ENCODE measurements at places on chromosomes 12 and 14. TPM values are rescaled to one million over a fixed set of nuclear protein-coding genes. Genes with fewer than 3 reads are reported as not detected.

DNA sequence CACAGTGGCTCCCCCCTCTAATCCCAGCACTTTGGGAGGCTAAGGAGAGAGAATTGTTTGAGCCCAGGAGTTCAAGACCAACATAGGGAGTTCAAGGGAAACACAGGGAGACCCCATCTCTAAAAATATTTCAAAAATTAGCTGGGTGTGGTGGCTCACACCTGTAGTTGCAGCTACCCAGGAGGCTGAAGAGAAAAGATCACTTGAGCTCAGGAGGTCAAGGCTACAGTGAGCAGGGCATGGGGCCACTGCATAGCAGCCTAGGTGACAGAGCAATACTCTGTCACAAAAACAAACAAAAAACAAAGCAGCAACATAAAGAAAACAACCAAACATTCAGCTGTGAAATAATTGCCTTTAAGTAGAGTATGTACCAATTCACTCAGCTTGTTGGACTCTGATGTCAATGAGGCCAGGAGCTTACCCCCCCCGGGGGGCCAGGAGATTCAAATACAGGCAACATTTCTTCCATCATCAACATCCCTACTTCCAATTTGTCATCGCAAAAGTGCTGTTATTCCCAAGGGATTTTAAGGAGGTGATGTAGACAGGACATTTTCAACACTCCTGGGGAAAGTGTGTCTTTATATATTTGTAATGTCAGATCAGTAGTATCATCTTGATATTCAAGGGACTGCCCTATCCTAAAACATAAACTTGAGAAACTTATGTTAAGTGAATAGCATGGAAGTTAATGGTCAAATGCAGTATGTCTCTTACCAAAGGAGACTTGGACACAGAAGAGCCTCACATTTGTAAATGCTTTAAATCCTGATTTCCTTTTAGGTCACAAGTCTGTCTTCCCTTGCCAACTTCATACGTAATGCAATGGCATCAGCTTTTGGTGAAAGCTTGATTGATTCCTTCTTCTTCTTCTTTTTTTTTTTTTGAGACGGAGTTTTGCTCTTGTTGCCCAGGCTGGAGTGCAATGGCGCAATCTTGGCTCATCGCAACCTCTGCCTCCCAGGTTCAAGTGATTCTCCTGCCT is 40.6 kb upstream of the AEBP2 start:
- H3K4me1 ChIP-seq, result peaks cover 3% of the 10 kb centered on the region
- no peaks in the 10 kb centered on the region for H3K27me3 ChIP-seq
- no peak for DNase-seq
- H3K4me3 ChIP-seq, result no peak overlapping the region

The RASSF9 gene
- total RNA-seq, result not detected

DNA sequence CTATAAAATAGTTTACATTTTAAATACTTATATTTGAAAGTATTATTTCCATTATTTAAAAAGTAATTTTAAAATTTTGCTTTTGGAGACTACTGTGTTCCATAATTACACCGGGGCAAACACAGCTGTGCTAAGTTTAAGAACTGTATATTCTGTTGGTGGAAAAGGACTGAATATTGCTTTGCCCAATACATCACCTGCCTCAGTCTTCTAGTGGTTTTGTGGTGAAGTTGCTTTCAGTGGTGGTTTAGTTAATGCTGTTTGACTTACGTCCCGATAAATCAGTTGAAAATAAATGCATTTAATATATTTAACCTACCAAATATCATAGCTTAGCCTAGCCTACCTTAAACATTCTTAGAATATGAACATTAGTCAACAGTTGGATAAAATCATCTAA is 23.4 kb downstream of the FBXO34 start:
- H3K4me1 ChIP-seq, result peaks cover 38% of the 10 kb centered on the region
- H3K4me3 ChIP-seq, result no peak overlapping the region
- H3K27ac ChIP-seq, result no peak overlapping the region
- no peaks in the 10 kb centered on the region for H3K27me3 ChIP-seq
- H3K36me3 ChIP-seq, result peaks cover 14% of the 10 kb centered on the region

- H3K4me1 ChIP-seq, result no peaks in the 10 kb centered on the region
- no peak overlapping the region for H3K4me3 ChIP-seq
- no peaks in the 10 kb centered on the region for H3K36me3 ChIP-seq
- H3K27ac ChIP-seq, result no peak overlapping the region
- H3K27me3 ChIP-seq, result no peaks in the 10 kb centered on the region
Observed at GRCh38 chr12:88590851-88591250, 10.6 kb upstream of the KITLG start.

- peaks cover 12% of the 10 kb centered on the region for H3K36me3 ChIP-seq
- H3K4me3 ChIP-seq, result peak overlapping the region; percentile 98
- H3K27ac ChIP-seq, result peak overlapping the region; percentile 96
- no peak for DNase-seq
- H3K27me3 ChIP-seq, result peaks cover 5% of the 10 kb centered on the region
Observed at GRCh38 chr14:61761557-61761956, 663 bp upstream of the SNAPC1 start.

DNA sequence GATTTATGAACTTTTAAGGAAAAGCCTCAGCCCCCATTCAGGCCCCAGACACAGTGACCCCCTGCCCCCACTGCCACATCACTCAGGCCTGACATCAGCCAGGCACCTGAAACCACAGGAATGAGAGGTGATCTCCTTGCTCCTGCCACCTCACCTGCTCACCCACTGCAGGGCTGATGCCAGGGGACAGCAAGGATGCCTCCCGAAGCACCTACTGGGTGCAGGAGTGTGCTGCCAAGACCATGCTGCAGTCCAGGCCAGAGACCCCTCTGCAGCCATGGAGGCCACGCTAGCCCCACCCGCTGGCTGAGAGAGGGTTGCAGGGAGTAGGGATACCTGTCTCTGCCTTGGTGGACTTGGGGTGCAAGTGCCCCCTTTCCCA is 18.6 kb upstream of the KRT7 start:
- H3K4me3 ChIP-seq, result no peak overlapping the region
- no peak for DNase-seq
- H3K27ac ChIP-seq, result no peak overlapping the region
- no peaks in the 10 kb centered on the region for H3K36me3 ChIP-seq

DNA sequence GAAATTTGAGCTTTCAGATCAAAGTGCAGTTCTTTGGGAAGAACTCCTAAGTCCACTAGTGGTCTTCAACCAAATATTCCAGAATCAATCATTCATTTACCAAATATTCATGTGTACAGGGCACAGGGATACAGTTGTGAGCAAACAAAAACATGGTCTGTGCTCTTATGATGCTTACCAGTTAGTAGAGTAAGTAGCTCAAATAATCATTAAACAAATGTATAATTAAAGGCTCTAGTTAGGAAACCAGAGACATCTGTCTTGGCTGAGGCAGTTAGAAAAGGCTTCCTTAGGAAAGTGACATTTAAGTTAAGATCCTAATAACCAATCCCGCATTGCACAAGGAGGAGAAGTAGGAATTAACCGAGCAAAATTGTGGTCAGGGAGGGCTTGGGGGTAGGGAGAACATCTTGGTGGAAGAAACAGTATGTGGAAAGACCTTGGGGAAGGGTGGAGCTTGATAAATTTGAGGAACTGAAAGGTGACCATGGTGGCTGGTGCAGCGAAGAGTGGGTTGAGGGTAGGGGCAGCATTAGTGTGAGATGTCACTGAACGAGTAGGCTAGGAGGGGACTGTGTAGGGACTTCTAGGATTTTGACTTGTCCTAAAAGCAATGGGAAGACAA is 40.0 kb downstream of the PEBP1 start:
- no peaks in the 10 kb centered on the region for H3K27me3 ChIP-seq
- H3K27ac ChIP-seq, result no peak overlapping the region
- no peaks in the 10 kb centered on the region for H3K4me1 ChIP-seq
- no peak for DNase-seq
- no peak overlapping the region for H3K4me3 ChIP-seq

DNA sequence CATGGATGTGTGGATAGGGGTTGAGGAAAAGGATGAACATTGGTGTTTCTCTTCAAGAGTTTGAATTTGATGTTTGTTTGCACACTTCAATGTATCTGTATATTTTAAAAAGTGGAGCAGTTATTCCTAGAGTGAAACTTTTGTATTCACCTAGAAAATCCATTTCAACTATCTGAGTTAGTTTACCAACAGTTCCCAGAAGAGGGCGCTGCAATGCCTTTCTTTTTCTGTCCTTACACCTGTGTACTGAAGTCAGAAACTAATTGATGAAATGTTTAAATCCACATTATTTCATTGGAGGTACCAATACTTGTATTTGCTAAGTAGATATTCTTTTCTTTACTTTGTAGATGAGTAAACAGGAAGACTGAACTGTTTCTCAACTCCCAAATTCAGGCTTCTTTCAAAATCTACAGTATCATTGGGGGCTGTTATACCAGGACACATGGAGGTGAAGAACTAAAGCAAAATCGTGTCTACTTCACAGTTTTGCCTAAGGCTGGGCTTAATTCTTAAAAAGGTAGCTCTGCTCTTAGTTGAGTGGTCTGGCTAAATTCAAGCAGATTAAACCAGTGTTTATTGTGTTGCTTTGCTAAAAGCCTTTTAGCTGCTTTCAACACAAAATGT is 26.6 kb upstream of the KLRB1 start:
- H3K4me3 ChIP-seq, result no peak overlapping the region
- peaks cover 38% of the 10 kb centered on the region for H3K36me3 ChIP-seq
- peaks cover 7% of the 10 kb centered on the region for H3K27me3 ChIP-seq
- H3K4me1 ChIP-seq, result peaks cover 50% of the 10 kb centered on the region

The KRT82 gene
- total RNA-seq, result not detected

- peaks cover 13% of the 10 kb centered on the region for H3K4me1 ChIP-seq
- H3K27me3 ChIP-seq, result no peaks in the 10 kb centered on the region
- DNase-seq, result no peak
- no peaks in the 10 kb centered on the region for H3K36me3 ChIP-seq
Observed at GRCh38 chr12:981176-981828, 9.7 kb upstream of the ERC1 start.

DNA sequence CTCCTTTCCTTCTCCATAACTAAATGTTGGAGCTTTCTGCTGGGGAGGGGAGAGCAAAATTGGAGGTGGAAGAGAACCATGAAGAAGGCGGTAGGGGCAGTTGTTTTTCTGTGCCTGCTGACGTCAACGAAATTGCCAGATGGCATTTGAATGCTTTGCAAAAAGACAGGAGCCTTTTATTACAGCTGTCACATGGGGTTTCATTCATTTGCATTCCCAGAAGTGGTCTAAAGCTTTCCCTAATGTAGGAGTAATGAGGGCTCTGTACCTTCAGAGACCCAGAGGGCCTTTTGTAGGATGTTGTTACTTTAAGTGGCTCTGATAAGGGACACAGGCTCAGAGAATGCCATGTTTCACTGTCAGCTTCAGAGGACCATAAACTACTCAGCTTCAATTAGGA is 107.1 kb upstream of the SLCO1C1 start:
- H3K4me3 ChIP-seq, result no peak overlapping the region
- DNase-seq, result no peak
- H3K4me1 ChIP-seq, result no peaks in the 10 kb centered on the region
- H3K36me3 ChIP-seq, result no peaks in the 10 kb centered on the region
- H3K27ac ChIP-seq, result no peak overlapping the region
- H3K27me3 ChIP-seq, result no peaks in the 10 kb centered on the region

DNA sequence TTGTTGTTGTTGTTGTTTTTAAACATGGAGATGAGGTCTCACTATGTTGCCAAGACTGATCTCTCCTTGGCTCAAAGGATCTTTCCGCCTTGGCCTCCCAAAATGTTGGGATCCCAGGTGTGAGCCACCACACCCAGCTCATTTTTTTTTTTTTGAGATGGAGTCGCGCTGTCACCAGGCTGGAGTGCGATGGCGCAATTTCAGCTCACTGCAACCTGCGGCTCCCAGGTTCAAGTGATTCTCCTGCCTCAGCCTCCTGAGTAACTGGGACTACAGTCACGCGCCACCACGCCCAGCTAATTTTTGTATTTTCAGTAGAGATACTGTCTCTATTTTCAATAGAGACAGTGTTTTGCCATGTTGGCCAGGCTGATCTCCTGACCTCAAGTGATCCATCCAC is 4.9 kb upstream of the CLIP1 start:
- H3K36me3 ChIP-seq, result no peaks in the 10 kb centered on the region
- peaks cover 11% of the 10 kb centered on the region for H3K4me1 ChIP-seq
- no peak overlapping the region for H3K4me3 ChIP-seq

GRCh38 chr14:23483236-23483854 is 13.8 kb downstream of the NGDN start:
- H3K4me1 ChIP-seq, result peaks cover 1% of the 10 kb centered on the region
- DNase-seq, result no peak
- no peak overlapping the region for H3K27ac ChIP-seq
- no peak overlapping the region for H3K4me3 ChIP-seq
- H3K27me3 ChIP-seq, result no peaks in the 10 kb centered on the region

GRCh38 chr12:111597831-111598636 is 1.1 kb downstream of the ATXN2 start:
- H3K27ac ChIP-seq, result peak overlapping the region; percentile 74
- H3K27me3 ChIP-seq, result no peaks in the 10 kb centered on the region
- peaks cover 5% of the 10 kb centered on the region for H3K36me3 ChIP-seq
- H3K4me1 ChIP-seq, result peaks cover 36% of the 10 kb centered on the region

The GPD1 gene
- 0.28 TPM for total RNA-seq

The C12orf50 gene
- not detected for total RNA-seq

GRCh38 chr14:96086032-96086431 is 46.9 kb downstream of the C14orf132 start:
- no peak overlapping the region for H3K4me3 ChIP-seq
- H3K27me3 ChIP-seq, result no peaks in the 10 kb centered on the region
- H3K27ac ChIP-seq, result no peak overlapping the region
- no peak for DNase-seq

DNA sequence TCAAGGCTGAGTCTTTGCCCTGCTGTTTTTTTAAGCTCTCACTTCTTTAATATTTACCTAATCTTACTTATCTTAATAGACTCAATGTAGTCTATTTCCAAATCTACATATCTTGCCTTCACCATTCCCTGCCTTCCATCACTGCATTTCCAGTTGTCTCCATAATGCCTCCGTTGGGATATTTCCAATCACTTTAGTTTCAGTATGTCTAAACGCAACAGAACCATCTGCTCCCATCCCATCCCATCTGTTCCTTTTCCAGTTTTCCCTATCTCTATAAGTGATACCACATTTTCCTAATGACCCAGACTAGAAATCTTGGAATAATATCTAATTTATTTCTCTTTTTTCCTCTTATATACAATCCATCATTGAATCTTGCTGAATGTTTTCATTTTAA is 15.1 kb upstream of the CCDC198 start:
- no peaks in the 10 kb centered on the region for H3K27me3 ChIP-seq
- H3K4me3 ChIP-seq, result no peak overlapping the region
- no peaks in the 10 kb centered on the region for H3K4me1 ChIP-seq

- DNase-seq, result no peak
- H3K4me1 ChIP-seq, result peaks cover 80% of the 10 kb centered on the region
- H3K36me3 ChIP-seq, result peaks cover 52% of the 10 kb centered on the region
- peak overlapping the region; percentile 8 for H3K4me3 ChIP-seq
- H3K27ac ChIP-seq, result peak overlapping the region; percentile 88
Observed at GRCh38 chr14:95496690-95497259, 19.7 kb downstream of the SYNE3 start.

- H3K4me3 ChIP-seq, result no peak overlapping the region
- peaks cover 11% of the 10 kb centered on the region for H3K4me1 ChIP-seq
- H3K27ac ChIP-seq, result no peak overlapping the region
Observed at GRCh38 chr12:13090054-13090453, 13.4 kb downstream of the GSG1 start.

- H3K36me3 ChIP-seq, result peaks cover 6% of the 10 kb centered on the region
- H3K27ac ChIP-seq, result peak overlapping the region; percentile 83
- DNase-seq, result peak; percentile 77
Observed at GRCh38 chr12:24839268-24839791, 109.6 kb downstream of the BCAT1 start.

The CLEC1B gene
- not detected for total RNA-seq

The B4GALNT3 gene
- total RNA-seq, result 0.68 TPM

The PLEKHG3 gene
- total RNA-seq, result 126 TPM

Data from activated CD4-positive, alpha-beta memory T cell treated with anti-CD3 and anti-CD28 coated beads, Interleukin-2, amount 10 ng/mL, durations not matched to agents 7 days and 5 days (primary cell).